ENCODE measurements at places on chromosomes 2 and 18.

GRCh38 chr2:241340631-241341163, 15.4 kb upstream of the FARP2 start:
- no peak for DNase-seq

DNA sequence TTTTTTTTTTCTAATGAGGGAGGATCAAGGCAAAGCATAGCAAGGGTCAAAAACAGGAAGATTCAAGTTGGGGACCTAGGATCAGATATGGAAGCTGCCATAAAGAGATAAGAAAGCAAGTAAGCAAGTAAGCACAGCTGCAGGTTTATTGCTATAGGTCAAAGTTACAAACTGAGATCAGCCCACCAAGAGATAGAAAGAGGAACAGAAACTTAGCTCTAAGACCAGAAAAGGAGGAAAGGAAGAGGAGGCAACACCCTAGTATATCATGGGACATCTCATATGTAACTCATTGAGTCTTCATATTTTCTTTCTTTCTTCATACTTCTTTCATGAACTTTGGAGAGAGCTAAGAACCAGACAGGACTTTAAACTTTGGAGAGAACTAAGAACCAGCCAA, 295.9 kb upstream of the CRIM1 start:
- DNase-seq = no peak

DNA sequence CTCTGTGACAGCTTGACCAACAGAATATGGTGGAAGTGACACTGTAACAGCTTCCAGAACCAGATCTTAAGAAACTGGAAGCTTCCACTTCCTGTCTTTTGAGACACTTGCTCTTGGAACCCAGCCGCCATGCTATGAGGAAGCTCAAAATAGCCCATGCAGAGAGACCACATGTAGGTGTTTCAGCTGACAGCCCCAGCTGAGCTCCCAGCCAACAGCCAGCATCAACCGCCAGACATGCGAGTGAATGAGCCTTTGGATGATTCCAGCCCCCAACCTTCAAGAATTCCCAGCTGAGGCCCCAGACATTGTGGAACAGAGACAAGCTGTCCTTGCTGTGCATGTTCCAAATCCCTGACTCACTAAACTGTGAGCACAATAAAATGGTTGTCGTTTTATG, 27.9 kb downstream of the ACVR1 start:
- no peak for DNase-seq

- no peak for DNase-seq
These were observed at the start of gene THSD7B for GRCh38 chr2:136765256-136766072. Gene THSD7B (plus strand): TSS chr2:136765545. CDS start chr2:136882179, 116,634 bp downstream.

DNA sequence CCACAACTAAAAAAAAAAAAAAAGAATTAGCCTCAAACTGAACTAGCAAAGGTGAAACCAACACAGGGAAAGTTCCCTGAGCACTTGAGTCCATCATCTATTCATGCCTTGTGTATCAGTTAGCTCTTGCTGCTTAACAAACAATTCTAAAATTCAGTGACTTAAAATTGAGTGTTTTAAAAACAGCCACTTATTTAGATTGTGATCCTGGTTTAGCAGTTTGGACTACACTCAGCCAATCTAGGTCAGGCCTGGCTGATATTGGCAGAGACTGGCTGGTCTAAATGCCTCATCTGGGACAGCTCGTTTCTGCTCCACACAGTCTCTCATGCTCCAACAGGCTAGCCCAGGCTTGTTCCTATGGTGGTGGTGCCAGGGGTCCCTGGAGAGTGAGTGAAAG, 247.9 kb downstream of the ATAD2B start:
- no peak for DNase-seq

- no peak for DNase-seq
These were observed 2.8 kb downstream of the NTSR2 start for GRCh38 chr2:11667194-11667593.

GRCh38 chr2:177705511-177706173, 313.1 kb downstream of the AGPS start:
- DNase-seq = no peak

DNA sequence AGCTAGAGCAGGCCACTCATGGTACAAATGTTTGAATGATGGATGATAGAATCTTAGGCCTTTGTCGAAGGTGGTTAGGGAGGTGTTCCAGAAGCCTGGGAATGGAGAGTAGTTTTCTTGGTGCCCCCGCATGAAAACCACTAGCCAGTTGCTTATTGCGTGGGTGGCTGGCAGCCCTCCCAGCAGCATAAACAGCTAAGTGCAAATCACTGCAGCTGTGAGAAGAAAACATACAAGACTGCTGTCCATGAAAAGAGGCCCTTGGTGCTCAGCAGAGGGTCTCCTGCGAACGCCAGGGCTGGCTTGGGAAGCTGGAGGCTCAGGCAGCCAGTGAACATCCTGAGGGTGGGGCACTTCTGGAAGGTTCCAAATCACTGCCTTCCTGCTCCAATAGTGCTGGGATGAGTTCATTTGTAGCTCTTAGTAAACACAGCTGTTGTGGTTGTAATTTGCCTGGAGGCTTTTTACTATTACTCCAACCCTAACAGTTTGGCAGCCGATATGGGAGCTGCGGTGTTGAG, 118.8 kb downstream of the MGAT5 start:
- no peak for DNase-seq

- DNase-seq = no peak
These were observed 126.8 kb downstream of the MEIS1 start for GRCh38 chr2:66561645-66562303.

DNA sequence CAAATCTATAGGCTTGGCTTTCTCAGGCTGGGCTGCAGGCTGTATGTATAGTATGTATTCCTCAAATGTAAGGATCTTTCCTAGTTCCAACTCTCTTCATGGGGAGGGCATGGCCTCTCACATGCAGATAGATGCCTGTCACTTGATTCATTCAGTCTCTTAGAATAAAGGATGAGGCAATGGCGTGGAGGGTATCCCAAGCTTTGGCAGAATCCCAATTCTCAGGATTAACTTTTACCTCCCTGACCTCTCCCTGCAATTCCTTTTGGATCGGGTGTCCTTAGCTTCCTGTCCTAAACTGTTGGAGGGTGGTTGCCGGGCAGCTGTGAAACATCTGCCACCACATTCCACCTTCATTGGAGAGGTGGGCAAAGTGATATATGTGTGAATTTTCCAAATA, 80.3 kb downstream of the INSIG2 start:
- DNase-seq = no peak

DNA sequence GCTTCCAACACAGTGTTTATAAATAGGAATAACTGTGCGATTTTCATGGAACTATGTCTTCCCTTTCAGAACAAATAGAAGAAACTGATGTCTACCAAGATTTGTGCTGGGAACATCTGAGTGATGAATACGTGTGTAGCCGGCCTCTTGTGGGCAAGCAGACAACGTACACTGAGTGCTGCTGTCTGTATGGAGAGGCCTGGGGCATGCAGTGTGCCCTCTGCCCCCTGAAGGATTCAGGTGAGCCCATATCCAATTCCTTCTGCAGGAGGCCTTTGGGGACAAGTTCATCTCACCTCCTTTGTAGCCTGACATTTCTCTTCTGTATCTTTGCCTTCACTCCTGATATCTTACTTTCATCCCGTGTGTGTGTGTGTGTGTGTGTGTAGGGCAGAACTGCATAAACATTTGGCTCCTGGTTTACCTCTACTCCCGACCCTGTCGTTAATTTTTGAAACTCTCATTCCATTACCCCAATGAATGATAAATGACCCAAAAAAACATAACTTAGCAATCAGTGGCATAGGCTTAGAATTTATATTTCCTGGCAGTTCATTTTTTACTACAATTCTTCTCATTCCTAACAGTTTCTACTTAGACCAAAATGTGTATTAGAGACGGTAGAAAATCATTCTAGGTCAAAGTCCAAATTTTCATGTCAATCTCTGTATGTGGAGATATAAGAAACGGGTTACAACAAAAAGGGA, 111.0 kb upstream of the RASGRP3 start:
- DNase-seq = no peak

DNA sequence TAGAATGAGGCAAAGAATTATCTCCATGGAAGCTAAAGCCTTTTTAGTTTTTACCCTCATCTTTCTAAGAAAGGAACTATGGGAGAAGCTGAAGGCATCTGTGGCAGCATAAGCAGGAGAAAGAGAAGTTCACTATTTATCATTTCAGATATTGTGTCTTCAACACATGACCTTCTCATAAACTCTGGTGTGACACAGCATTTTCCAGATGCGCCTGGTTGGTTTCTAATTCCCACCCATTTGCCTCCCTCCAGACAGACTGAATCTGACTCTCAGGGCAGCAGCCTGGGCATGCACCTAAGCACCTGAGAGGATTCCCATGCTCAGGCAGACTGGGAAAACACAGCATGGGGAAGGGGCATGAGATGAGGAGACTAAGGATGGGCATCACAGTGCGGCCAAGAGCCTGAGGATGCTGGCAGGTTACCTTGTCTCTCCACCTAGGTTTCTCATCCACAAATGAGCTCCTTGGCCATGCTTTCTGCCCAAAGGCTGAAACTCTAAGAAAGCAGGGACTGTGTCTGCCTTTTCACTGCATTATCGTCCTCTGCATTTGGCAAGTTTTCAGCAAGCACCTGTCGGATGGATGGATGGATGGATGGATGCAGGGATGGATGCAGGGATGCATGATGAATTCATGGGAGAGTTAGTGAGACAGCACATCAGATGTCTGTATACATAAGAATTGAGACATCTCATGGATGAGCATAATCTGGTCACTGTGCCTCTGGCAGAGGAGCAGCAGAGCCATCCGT, 28.8 kb upstream of the SULT1C4 start:
- no peak for DNase-seq

GRCh38 chr2:189927823-189928222, 134.7 kb downstream of the MSTN start:
- DNase-seq = no peak

DNA sequence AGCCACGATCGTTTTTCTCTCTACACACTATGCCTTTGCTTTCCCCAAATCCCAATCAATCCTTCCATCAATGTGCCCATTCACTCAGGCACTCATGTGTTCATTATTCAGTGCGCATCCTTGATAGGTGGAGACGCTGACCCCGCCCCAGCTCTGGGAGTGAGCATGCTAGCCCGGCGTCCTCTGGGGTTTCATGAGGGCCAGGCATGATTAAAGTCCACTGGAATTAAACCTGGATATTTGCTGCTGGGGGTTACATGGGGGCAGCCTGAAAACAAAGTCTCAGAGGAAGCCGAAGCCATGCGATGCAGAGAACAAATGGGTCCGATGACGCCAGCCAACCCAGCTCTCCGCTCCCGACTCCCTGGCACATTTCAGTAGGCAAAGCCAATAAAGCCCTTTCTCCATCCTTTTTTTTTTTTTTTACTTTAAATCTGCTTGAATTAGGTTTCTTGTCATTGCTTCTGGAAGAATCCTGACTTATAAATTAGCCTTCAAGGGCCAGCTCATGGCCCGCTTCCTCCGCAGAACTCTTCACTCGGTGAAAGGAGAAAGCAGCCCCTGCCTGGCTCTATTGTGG, 316.4 kb upstream of the ID2 start:
- no peak for DNase-seq

GRCh38 chr2:144439993-144440392, 79.9 kb downstream of the ZEB2 start:
- no peak for DNase-seq

GRCh38 chr2:138059487-138060300, 95.4 kb downstream of the HNMT start:
- DNase-seq = no peak

- no peak for DNase-seq
These were observed 89.4 kb upstream of the MAP2 start for GRCh38 chr2:209334188-209335017.

GRCh38 chr2:27715318-27716210, 51.9 kb downstream of the SLC4A1AP start:
- no peak for DNase-seq

DNA sequence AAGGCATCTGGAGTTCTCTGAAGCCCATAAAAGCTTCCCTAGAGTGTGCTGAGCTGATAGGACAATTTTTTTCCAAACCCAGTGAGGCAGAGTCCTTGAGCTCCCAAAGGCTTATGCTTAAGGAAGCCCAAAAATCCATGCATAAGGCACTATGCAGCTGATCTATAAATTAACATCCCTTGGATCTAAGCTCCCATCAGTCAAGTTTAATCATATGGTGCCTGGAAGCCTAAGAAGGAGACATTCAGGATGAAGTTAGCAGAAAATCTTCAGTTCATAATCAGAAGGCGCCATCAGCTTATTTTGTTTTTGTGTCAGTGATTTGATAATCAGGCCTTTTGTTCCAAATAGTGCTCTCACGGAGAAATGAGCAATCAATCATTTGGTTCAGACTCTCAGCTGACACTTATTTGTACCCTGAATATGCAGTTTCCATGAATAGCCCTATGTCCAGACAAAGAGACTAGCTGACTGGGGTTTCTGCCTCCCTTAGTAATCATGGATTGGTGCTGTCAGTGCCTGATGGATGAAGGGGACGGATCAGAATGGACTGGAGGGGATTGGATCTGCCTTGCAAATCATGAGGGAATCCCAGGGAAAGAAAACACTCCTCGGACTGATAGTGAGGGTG, 464.8 kb upstream of the RGPD4 start:
- no peak for DNase-seq

GRCh38 chr2:126703311-126703710, 47.4 kb downstream of the GYPC start:
- no peak for DNase-seq

DNA sequence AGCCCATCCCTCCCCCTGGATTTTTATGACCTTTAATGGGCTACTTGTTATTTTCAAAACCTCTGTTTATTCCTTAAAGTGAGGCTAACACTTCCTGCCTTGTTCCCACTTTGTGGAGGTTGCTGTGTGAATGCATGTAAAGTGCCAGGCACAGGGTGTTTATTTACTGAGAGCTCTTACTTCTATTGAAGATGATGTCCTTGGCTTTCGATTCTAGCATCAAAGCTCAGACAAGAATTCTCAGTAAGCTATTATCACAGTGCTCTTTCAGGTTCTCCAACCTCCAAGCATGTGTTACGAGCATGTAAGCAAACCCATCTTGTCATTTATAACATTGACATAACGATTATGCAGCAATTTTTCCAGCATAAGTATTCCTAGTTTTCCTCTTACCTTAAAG, 44.2 kb downstream of the DPYSL5 start:
- no peak for DNase-seq

DNA sequence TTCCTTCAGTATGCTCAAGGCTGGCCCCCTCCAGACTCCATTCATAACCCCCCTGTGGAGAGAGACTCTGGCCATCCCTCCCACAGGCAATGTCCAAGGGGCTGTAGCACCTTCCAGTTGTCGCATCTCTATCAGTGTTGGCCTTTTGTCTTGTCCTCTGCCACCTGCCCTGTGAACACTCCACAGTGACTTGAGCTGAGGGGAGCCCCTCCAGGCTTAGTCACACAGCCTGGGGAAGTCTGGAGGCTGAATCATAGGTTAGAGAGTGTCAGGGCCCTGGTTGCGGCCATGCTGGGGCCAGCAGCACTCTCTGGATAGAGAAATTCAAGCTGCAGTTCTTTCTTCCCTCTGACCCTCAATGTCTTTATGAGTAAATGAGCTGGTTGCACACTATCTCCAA, 64.7 kb downstream of the GYPC start:
- DNase-seq = no peak

GRCh38 chr18:41347057-41347456, 608.0 kb upstream of the PIK3C3 start:
- DNase-seq = no peak

DNA sequence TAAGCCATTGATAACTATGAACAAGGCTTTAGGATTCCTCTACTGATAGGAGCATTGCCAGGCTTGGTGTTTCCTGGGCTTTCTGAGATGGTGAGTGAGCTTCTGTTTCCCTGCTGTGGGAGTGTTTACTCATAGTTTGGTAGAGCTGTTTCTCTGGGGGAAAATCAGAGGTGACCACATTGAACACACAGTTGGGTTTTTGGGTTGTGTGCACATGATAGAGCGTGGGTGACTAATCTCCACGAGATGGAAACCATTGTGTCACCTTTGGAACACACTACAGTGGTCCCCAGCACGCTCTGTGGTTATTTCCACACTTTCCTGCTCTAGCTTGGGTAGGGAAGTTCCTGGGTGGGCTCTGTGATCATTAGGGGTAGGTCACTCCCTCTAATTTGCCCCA, 5.4 kb downstream of the IL1R1 start:
- no peak for DNase-seq

All from CD8-positive, alpha-beta memory T cell (primary cell).